ENCODE measurements at places on chromosomes 2 and 18.

GRCh38 chr2:25411281-25411680, 69.6 kb upstream of the DNMT3A start:
- DNase-seq, result no peak

- no peak for DNase-seq
These were observed 204.7 kb downstream of the INSIG2 start for GRCh38 chr2:118292991-118293390.

DNA sequence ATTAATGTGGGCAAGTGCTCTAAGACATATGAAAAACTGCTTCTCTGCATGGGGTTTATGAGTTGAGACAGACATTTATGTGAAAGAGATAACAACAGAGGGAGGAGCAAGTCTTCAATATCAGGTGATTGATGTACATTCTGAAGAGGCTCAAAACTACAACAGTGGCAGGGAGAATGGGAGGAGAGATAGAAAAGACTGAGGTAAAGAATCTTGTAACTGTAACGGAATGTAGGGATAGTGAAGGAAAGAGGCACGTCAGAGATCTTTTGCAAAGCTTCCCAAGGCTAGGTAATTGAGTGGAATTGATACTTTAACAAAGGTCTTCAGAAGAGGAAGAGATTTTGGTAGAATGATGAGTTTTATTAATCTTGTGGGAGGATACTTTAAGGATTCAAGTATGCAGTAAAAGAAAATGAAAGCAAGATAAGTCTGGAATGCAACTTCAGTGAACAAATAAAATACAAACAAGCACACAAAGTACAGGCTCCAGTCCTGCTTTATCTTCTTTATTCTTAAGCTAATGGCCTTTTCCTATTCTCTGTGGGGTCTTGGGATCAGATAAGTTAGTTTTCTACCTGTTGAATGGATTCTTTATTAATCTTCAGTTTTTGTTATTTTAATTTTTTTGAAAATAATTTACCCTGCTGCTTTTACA, 15.0 kb downstream of the SMAD4 start:
- no peak for DNase-seq

DNA sequence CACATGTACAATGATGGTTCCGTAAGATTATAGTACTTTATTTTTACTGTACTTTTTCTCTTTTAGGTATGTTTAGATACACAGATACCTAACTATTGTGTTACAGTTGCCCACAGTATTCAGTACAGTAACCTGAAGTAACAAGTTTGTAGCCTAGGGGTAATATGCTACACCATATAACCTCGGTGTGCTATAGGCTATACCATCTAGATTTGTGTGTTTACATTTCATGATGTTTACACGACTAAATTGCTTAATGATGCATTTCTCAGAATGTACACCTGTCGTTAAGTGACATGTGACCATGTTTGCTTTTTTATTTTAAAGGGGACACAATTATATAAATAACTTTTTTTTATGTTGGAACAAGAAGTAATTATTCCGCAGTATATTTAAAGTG, 34.5 kb downstream of the PIK3C3 start:
- DNase-seq, result no peak

- no peak for DNase-seq
These were observed 217.5 kb downstream of the CAMKMT start for GRCh38 chr2:44579115-44579836.
